ENCODE measurements at places on chromosomes 4 and X. TPM values are rescaled to one million over a fixed set of nuclear protein-coding genes. Genes with fewer than 3 reads are reported as not detected.

GRCh38 chrX:155514225-155514624 lies 55.8 kb upstream of the F8A3 start:
- H3K4me3 ChIP-seq, result no peak overlapping the region
- H3K4me1 ChIP-seq, result no peaks in the 10 kb centered on the region
- DNase-seq, result no peak
- no peaks in the 10 kb centered on the region for H3K27me3 ChIP-seq

- H3K27ac ChIP-seq, result no peak overlapping the region
- no peaks in the 10 kb centered on the region for H3K27me3 ChIP-seq
- no peaks in the 10 kb centered on the region for H3K36me3 ChIP-seq
- no peak overlapping the region for H3K4me3 ChIP-seq
- no peak for DNase-seq
These were observed 62.6 kb downstream of the TRIML1 start for GRCh38 chr4:188201851-188202250.

- peak overlapping the region; percentile 83 for H3K4me3 ChIP-seq
- no peak for DNase-seq
- no peaks in the 10 kb centered on the region for H3K27me3 ChIP-seq
- peaks cover 21% of the 10 kb centered on the region for H3K4me1 ChIP-seq
- peak overlapping the region; percentile 89 for H3K27ac ChIP-seq
These were observed 1.0 kb downstream of the PGRMC2 start for GRCh38 chr4:128286474-128287058.

DNA sequence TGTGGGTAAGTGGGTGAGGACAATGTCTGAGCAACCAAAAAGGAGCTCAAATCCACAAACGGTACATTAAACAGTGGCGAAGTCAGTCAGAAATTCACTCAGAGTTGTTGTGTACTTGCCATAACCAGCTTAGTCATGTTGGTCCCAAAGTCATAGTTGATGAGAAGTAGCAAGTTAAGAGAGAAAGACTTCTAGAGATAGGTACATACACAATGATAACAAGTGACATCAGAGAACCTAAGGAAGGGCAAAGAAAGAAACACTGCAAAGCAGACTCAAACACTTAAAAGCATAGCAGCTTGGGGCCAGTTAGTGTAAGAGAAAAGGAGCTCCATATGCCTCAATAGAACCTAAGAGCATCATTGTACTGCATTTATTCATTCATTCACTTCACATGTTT lies 30.2 kb downstream of the DYNLT3 start:
- no peaks in the 10 kb centered on the region for H3K4me1 ChIP-seq
- DNase-seq, result no peak
- no peaks in the 10 kb centered on the region for H3K36me3 ChIP-seq
- H3K4me3 ChIP-seq, result no peak overlapping the region
- H3K27ac ChIP-seq, result no peak overlapping the region

DNA sequence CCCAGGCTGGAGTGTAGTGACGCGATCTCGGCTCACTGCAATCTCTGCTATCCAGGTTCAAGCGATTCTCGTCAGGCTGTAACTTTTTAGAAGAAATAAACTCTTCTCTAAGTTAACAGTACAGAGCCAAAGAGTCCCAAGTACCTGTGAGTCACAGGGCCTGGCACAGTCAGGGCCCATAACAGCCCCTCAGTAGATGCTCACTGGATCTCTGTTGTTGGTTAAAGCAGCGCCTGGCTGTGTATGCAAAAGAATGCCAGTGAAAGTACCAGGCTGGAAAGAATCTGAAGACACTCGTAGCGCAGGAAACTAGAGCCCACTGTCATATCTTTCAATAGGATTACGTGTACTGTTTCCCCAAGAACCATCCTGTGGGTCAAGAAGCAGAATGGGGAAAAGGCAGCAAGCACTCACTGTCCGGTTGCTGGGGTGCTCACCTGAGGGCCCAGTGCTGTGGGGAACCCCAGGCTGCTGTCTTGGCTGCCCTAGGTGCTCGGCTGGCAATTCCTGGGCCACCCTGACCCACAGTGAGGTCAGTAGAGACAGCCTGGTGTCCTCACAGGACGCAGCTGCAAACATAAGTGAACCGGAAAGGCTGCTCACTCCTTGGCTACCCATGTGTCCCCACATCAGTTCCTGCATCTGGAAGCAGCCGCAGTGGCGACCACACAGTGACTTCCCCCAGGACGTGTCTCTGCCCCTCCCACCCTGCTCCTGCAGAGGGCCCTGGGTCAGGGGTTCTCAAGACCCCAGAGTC lies 3.1 kb upstream of the SLBP start:
- H3K4me3 ChIP-seq, result no peak overlapping the region
- H3K36me3 ChIP-seq, result no peaks in the 10 kb centered on the region
- DNase-seq, result no peak
- H3K27ac ChIP-seq, result no peak overlapping the region
- H3K4me1 ChIP-seq, result peaks cover 8% of the 10 kb centered on the region

KCNIP4 gene
- total RNA-seq, result 0.44 TPM

ARL13A gene
- not detected for total RNA-seq

EFHC2 gene
- 0.32 TPM for total RNA-seq
